AG09319 (cell line): ENCODE measurements at places on chromosomes 3 and 15.
A peak's percentile ranks its signal among the peaks of the same experiment; 100 is the strongest.

DNA sequence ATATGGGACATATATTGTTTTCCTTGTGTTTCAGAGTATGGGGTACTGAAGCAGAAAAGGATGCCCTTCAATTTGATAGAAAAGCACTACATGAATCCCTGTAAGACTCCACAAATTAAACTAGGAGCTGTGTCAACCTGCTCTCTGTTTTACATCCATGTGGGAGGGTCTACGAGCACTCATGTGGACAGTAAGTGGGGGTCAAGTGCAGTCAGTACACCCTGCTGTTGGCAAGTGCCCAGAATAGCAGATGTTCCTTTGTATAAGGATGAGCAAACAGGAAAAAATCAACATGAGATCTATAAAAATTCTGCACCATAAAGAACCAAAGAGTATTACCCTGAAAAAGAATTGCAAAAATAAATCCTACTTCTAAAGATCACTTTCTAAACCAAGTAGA, 659.9 kb downstream of the SI start:
- no peak for DNase-seq

DNA sequence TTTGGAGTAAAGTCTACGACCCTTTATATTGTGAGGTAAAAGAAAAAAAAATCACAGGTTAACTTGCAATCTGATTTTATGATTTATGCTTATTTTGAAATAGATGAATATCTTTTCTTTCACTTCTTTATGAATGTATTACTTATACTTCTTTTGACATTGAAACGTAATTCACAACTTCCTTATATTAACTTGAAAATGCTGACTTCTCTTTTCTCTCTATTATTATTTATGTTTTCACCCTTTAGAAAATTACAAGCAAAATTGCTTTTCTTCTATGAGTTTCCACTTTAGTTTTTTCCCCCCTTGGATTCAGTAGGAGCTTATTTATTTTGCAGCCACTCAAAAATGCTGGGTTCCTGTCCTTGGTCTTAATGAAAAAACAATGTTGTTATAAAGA, 25.4 kb downstream of the ACP3 start:
- DNase-seq, result no peak

DNA sequence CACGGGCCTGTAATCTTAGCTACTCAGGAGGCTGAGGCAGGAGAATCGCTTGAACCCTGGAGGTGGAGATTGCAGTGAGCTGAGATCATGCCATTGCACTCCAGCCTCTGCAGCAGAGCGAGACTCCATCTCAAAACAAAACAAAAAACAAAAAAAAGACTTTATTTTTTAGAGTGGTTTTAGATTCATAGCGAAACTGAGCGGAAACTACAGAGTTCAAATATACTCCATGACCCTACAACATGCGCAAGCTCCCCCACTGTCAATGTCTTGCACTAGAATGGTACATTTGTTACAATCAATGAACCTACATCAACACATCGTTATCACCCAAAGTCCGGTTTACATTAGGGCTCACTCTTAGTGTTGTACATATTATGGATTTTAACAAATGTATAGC, 2.2 kb upstream of the CRTAP start:
- DNase-seq, result no peak

- DNase-seq, result no peak
Observed at GRCh38 chr3:158775426-158776410, 26.1 kb upstream of the MFSD1 start.

DNA sequence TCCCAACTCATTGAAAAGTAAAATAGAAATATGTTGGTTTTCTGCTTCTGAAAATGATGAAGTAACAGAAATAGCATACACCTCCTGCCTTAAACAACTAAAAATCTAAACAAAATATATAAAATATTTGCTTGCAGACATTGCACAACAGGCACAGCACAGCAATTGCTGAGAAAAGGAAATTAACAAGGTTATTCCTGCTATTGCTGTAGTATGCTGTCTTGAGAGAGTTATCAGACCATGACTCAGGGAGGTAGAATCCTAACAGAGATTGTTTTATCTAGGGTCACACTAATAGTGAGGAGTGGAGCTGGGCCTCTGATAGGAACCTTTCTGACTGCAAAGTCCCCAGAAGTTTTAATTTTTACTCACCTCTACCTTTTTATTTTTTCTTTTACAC, 72.6 kb downstream of the ZBTB20 start:
- no peak for DNase-seq

DNA sequence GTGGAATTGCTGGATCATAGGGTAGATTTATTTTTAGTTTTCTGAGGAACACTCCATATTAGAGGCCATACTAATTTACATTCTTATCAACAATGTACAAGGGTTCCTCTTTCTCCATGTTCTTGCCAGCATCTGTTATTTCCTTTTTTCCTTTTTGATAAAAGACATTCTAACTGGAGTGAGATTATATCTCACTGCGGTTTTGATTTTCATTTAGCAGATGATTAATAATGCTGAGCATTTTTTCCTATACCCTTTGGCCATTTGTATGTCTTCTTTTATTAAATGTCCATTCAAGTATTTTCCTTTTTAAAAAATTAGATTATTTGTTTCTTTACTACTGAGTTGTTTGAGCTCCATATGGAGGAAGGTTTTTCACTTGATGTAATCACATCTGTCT, 1189.5 kb downstream of the ZPLD1 start:
- no peak for DNase-seq

- DNase-seq, result no peak
Observed at GRCh38 chr3:195240939-195241338, 30.0 kb downstream of the XXYLT1 start.

- no peak for DNase-seq
Observed at GRCh38 chr3:170889630-170890029, 18.8 kb downstream of the EIF5A2 start.

DNA sequence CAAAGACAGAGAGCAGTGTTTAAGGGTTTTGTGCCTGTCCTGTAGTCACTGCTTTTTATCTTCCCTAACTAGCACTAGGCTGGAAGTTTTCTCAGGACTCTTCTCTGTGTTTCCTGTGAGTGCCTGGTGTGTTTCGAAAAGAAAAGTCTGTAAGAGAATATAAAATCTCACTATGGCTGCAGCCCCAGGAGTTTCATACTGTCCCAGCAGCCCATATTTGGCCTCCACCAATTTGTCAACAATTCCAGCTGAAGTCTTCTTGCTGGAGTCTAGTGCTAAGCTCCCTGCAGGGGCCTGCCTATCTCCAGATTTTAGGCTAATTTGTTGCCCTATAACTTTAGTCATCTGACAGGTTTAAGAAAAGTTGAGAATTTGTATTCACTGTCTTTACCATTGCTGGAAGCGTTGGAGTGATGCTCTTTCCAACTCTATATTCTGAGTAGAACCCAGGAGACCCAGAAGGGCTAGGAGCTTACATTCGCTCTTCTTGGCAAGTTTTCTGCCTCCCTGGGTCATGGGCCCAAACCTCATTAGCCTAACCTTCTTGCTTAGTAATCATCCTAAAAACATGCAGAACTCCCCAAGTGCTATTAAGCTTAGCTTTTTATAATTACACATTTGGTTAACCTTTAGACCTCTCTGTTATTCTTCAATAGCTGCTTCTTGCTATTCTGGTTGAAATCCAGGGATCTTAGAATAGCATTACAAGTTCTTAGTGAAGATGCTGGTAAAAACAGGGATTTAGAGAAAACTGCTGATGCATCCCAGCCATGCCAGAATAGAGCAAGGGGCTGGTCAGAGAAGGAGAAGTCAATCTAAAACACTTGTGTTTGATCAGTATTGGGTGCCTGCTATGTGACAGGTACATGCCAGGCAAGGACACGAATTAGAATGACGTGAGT, 283.1 kb downstream of the NEK10 start:
- no peak for DNase-seq

DNA sequence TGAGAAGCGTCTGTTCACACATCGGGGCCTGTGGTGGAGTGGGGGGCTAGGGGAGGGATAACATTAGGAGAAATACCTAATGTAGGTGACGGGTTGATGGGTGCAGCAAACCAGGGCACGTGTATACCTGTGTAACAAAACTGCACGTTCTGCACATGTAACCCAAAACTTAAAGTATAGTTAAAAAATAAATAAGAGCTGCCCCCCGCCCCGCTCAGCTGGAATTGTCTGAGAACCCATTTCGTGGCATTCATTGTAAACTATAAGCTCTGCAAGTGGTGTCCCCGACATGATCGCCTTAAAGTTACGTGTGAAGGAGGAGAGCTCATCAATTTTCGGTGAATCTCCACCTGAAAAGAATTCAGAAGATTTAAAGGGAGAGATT, 7.3 kb upstream of the LIPH start:
- DNase-seq, result no peak

DNA sequence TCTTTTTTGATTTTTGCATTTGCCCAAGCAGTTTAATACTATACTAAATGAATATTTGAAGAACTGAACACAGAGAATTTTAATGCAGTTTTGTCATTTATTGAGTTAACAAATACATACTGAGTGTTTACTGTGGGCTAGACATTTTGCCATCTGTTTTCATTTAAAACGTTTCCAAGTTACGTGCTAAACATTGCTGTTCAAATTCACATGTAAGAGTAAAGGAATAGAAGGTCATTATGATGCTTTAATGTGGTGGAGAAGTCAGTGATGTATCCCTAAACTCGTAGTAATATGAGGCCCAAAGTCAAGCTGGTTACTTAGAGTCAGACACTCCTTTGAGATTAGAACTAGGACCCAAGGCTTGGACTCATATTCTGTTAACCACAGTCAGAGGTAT, 49.4 kb downstream of the CRYBG3 start:
- peak; percentile 36 for DNase-seq

- no peak for DNase-seq
Observed at GRCh38 chr15:27897481-27897880, 201.6 kb downstream of the OCA2 start.

DNA sequence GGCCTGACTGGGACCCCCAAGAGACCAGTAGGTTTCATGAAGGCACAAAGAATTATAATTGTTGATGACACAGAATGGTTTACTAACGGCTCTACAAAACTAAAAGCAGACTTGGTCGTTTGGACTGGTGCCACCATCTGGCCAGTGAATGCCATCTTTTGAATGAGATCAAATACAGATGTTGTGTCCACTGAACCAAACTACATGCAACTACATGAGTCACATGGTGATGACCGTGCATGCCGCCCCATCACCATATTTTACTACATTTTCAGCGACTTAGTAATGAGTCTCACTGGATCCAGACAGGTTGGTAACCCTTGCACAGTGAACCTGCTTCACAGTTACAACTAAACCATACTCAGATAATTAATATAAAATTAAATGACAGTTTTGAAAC, 803.3 kb downstream of the DIPK2A start:
- DNase-seq, result peak; percentile 40

DNA sequence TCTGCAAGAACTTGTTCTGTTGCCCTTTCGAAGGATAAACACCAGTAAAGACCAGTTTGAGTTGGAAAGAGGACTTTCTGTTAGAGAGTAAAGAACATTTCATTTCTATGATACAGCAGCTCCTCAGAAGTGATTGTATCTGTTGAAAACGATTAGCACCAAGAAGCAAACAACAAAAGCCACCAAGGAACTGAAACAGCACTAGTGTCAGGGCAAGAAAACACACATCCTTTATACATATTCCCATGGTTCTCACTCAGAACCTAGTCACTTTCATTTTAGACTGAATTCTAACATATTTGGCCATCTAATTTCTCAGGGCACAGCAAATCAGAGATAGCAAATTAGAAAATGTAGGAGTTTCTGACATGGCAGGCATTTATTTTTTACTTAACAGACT, 116.1 kb downstream of the ATP1B3 start:
- DNase-seq, result no peak

DNA sequence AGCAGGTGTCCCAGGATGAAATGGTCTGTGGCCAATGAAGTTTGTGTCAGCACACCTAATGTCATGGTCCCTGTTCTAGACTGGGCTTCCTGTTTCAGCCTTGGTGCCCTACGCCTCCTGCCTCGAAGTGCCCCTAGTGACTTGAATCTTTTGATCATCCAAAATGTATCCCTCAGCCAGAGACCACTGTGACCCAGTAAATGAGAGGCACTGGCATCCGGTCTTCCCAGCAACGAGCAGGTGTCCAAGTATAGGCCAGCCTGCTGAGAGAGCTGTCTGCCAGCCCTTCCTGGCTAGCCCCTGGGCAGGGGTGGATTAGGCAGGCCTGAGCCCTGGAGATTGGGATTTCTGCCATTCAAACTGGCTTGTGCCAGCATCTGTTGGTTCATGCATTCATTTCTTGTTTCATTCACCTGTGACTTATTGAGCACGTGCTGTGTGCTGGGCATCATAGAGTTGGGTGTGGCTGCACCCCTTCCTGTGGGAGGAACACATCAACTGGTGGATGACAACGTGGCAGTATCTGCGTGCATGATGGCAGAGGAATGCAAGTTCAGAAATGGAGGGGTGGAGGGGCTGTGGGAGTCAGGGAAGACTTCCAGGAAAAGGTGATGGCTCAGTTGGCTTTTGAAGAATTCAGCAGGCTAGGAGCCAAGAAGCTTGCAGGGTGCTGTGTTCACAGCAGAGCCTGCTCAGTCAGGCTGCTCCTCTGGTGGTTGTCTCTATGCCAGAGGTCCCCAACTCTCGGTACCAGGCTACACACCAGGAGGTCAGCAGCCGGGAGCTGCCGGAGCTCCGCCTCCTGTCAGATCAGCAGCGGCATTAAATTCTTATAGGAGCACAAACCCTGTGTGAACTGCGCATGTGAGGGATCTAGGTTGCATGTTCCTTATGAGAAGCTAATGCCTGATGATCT, 21.6 kb downstream of the ESYT3 start:
- no peak for DNase-seq

GRCh38 chr3:148510116-148510515, 187.6 kb upstream of the AGTR1 start:
- no peak for DNase-seq

GRCh38 chr3:186960347-186960746, 30.0 kb downstream of the ST6GAL1 start:
- no peak for DNase-seq

- no peak for DNase-seq
Observed at GRCh38 chr3:17063596-17063995, 178.8 kb downstream of the PLCL2 start.

- DNase-seq, result no peak
Observed at GRCh38 chr3:115958526-115958925, 335.2 kb downstream of the GAP43 start.

- DNase-seq, result no peak
Observed at GRCh38 chr15:77027111-77027696, 32.3 kb downstream of the PSTPIP1 start.

DNA sequence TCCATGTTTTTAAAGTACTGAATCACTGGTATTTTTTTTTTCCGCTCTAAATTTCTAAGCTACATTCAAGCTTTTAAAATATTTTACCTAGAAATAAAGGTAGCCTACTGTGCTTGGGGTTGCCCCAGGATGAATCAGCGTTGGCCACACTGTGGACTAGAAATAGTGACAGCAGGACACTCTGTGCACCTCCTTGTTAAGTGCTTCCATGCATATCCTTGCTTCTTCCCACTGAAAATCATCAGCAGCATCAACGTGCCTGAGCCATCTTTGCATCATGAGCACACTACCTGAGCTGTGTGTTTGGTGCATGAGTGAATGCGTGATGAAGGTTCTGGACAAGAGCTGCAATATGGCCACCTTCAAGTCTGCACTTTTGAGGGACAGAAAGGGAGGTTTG, 142.0 kb upstream of the SLC2A2 start:
- no peak for DNase-seq

GRCh38 chr15:101718896-101719295, 5.4 kb downstream of the TARS3 start:
- DNase-seq, result no peak
